Activated CD4-positive, alpha-beta T cell treated with anti-CD3 and anti-CD28 coated beads, Interleukin-2, amount 10 ng/mL, durations not matched to agents 7 days and 5 days (primary cell): ENCODE measurements at places on chromosomes 2 and 18.

GRCh38 chr18:2911533-2911932 lies 64.7 kb downstream of the EMILIN2 start:
- no peak overlapping the region for H3K4me3 ChIP-seq
- no peak overlapping the region for H3K27ac ChIP-seq
- peaks cover 37% of the 10 kb centered on the region for H3K36me3 ChIP-seq
- peaks cover 23% of the 10 kb centered on the region for H3K4me1 ChIP-seq
- no peaks in the 10 kb centered on the region for H3K27me3 ChIP-seq

GRCh38 chr18:9433671-9434121 lies 41.6 kb upstream of the RALBP1 start:
- no peaks in the 10 kb centered on the region for H3K27me3 ChIP-seq
- H3K36me3 ChIP-seq, result no peaks in the 10 kb centered on the region
- no peak overlapping the region for H3K4me3 ChIP-seq
- DNase-seq, result no peak

GRCh38 chr2:179842498-179843153 lies 18.8 kb downstream of the ZNF385B start:
- no peak overlapping the region for H3K27ac ChIP-seq
- no peak overlapping the region for H3K4me3 ChIP-seq
- DNase-seq, result no peak
- H3K4me1 ChIP-seq, result no peaks in the 10 kb centered on the region
- peaks cover 8% of the 10 kb centered on the region for H3K27me3 ChIP-seq
- no peaks in the 10 kb centered on the region for H3K36me3 ChIP-seq

GRCh38 chr2:153935511-153935910 lies 63.8 kb downstream of the GALNT13 start:
- H3K4me1 ChIP-seq, result no peaks in the 10 kb centered on the region
- no peaks in the 10 kb centered on the region for H3K36me3 ChIP-seq
- H3K27me3 ChIP-seq, result no peaks in the 10 kb centered on the region
- H3K27ac ChIP-seq, result no peak overlapping the region

DNA sequence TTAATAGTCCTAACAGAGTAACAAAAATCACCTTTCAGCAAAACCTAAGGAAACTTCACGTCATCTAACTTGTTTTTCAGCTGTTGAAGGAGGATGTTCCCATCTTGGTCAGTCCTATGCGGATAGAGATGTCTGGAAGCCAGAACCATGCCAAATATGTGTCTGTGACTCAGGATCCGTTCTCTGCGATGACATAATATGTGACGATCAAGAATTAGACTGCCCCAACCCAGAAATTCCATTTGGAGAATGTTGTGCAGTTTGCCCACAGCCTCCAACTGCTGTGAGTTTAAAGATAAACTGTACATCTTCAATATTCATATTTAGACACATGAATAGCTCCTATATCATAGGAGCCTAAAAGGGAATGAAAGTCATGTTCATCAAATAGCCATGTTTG lies 10.5 kb downstream of the COL3A1 start:
- no peaks in the 10 kb centered on the region for H3K4me1 ChIP-seq
- peaks cover 3% of the 10 kb centered on the region for H3K27me3 ChIP-seq
- H3K36me3 ChIP-seq, result no peaks in the 10 kb centered on the region

DNA sequence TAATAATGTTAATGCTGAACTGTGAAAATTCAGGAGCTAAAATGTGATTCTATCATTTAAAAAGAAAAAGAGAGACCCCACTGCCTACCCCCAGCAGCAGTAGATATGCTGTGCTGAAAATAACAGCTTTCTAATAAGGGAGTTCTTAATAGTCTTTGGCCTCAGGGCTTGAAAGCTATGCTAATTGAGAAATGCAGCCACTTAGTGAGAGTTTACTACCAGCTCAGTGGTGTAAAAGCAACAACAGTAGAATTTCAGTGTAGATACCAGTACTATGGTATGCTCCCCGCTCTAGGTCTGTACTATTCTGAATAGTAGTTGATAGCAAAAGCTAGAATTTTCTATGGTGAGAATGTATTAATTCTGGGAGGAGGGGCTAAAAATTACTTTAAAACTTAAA lies 303.1 kb upstream of the VWC2L start:
- no peaks in the 10 kb centered on the region for H3K4me1 ChIP-seq
- no peak overlapping the region for H3K4me3 ChIP-seq
- no peaks in the 10 kb centered on the region for H3K27me3 ChIP-seq
- DNase-seq, result no peak

- DNase-seq, result no peak
- H3K4me1 ChIP-seq, result peaks cover 35% of the 10 kb centered on the region
- H3K36me3 ChIP-seq, result peaks cover 38% of the 10 kb centered on the region
- H3K27me3 ChIP-seq, result no peaks in the 10 kb centered on the region
- H3K27ac ChIP-seq, result peak overlapping the region; percentile 86
These were observed 15.1 kb upstream of the DARS1 start for GRCh38 chr2:136000502-136000901.

- H3K27me3 ChIP-seq, result no peaks in the 10 kb centered on the region
- no peak overlapping the region for H3K27ac ChIP-seq
- no peaks in the 10 kb centered on the region for H3K4me1 ChIP-seq
- no peak for DNase-seq
- no peaks in the 10 kb centered on the region for H3K36me3 ChIP-seq
These were observed 299.2 kb upstream of the ZSWIM2 start for GRCh38 chr2:187148059-187148714.

- H3K27me3 ChIP-seq, result peaks cover 2% of the 10 kb centered on the region
- DNase-seq, result no peak
- no peak overlapping the region for H3K4me3 ChIP-seq
- no peak overlapping the region for H3K27ac ChIP-seq
These were observed 221.1 kb downstream of the C1D start for GRCh38 chr2:67841711-67842110.
